GM04504 (cell line): ENCODE measurements at places on chromosomes 3 and 15.

GRCh38 chr15:40584191-40584590, 9.9 kb upstream of the KNL1 start:
- DNase-seq: no peak

GRCh38 chr15:91944331-91944730, 90.8 kb downstream of the SLCO3A1 start:
- no peak for DNase-seq

GRCh38 chr3:52472239-52473000, 17.0 kb downstream of the NISCH start:
- no peak for DNase-seq

- DNase-seq: no peak
These were observed 100.6 kb upstream of the IGF1R start for GRCh38 chr15:98547741-98548138.

DNA sequence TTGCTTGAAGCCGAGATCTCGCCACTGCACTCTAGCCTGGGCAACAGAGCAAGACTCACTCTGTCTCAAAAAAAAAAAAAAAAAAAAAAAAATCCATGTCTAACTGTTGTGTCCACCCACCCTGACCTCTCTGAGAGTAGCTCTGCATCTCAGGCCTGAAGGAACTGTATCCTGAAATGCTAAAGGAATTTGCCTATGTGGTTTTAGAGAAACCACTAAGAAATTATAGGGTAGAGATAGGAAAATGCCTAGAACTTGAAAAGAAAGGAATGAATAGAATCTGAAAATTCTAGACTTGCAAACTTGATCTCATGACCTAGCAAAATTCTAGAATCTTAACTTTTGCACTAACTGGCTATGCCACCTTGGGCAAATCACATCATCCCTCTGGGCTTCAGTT, 217.5 kb upstream of the ROPN1 start:
- no peak for DNase-seq

DNA sequence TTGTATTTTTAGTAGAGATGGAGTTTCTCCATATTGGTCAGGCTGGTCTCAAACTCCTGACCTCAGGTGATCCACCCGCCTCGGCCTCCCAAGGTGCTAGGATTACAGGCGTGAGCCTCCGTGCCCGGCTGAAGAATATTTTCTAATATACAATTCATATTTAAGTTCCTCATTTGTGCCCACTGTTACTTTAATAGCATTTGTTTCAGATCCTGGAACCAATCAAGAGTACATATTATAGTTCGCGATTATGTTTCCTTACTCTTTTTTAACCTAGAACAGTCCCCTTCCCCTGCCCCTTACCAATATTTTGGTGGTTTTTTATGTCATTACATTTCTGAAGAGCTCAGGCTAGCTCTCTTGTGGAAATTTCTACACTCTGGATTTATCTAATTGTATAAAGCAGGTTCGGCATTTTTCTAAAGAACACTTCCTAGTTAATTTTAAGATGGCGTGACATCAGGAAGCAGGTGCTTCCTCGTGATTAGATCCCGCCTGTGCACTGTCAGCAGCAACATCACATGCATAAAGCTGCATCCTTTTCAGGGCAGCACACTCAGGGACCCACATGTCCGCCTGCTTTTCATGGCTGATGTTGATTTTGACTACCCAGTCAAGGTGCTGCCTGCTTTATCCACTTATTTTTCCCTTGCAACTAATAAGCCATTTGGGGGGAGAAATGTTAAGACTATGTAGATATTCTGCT, 88.7 kb upstream of the EPHB3 start:
- no peak for DNase-seq

- no peak for DNase-seq
These were observed 7.2 kb downstream of the CLCN2 start for GRCh38 chr3:184354121-184354728.

DNA sequence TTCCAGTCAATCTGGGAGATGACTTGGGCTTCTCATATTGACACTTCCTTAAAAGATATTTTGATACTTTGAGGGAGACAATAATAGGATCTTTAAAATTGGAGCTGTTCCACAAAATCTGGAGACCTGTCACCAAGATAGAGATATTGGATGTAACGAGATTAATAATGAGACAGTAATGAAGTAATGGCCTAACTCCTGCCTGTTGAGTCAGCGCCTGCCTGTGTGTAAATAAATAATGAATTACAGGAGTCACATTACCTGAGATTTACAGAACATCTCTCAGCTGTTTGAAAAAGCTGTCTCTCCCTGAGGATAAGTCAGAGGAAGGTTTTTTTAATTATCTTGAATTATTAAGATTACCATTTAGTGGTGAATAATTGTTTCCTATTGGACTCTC, 43.8 kb upstream of the MITF start:
- no peak for DNase-seq

- no peak for DNase-seq
These were observed 304.0 kb upstream of the TLE3 start for GRCh38 chr15:70401709-70402108.

- no peak for DNase-seq
These were observed 2.9 kb upstream of the IL17RC start for GRCh38 chr3:9914011-9914410.

GRCh38 chr3:122519693-122520092, 5.0 kb upstream of the KPNA1 start:
- no peak for DNase-seq

- DNase-seq: no peak
These were observed 93.7 kb downstream of the DLG1 start for GRCh38 chr3:197204736-197205135.

DNA sequence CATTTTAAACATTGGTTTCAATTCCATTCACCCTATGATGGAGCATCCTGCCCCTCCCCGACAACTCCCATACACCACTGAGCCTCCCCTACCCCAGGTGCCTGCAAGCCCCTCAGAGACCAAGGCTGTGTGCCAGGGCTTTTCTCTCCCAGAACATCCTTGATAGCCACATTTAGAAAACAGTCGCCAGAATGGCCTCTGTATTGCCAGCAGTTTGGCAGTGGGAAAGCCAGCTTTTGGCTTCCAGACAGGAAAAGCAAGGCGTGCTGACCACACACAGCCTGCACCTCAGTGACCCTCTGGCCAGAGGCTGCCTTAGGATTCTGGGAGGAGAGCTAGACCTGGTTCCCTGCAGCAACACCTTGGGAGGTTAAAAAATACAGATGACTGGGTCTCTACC, 18.2 kb upstream of the HRH1 start:
- DNase-seq: no peak

DNA sequence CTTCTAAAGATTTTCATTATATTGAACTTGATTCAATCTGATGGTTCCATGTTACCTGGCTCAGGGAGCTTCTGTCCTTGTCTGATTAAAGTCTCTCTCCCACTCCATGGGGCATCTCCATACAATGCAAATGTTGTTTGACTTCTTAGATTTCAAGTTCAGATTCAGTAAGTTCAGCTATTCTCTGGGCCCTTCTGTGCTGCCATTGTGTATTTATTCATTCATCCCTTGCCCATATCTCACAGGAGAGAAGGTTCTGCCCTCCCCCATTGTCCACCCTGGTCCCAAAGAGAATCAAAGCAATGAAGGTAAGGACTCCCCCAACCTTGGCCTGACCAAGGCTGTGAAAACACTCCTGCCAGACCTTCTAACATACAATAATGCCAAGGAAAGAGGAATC, 669.9 kb downstream of the MAGI1 start:
- DNase-seq: no peak

DNA sequence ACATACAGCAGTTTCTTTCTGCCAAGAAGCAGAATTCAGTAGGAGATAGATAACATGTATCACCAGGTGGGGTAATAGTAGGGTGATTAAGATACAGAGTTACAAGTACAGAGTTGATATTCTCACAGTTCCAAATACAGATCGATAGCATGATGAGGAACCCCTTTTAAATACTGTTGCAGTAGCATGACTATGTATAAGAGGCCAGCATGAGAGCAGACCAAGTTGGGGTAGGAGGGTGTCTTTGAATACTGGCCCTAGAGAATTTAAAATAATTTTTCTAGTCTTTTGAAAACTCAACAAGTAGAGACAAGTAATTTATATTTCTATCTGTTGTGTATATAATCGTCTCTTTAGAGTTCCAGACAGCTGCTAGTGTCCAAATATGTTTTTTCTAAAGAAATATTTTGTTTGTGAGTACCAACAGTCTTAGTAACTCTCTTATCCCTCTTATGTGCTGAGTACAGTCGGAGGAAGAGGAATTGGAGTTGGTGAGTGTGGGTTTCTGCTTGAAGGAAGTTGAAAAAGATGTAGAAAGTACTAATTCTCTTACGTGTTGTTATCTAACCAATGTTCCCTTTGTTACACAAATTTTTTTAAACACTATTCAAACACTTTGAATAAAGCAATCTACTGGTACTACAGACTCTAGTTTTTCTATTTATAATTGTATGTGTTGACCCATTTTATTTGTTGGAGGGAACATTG, 30.2 kb downstream of the LYSMD4 start:
- no peak for DNase-seq

DNA sequence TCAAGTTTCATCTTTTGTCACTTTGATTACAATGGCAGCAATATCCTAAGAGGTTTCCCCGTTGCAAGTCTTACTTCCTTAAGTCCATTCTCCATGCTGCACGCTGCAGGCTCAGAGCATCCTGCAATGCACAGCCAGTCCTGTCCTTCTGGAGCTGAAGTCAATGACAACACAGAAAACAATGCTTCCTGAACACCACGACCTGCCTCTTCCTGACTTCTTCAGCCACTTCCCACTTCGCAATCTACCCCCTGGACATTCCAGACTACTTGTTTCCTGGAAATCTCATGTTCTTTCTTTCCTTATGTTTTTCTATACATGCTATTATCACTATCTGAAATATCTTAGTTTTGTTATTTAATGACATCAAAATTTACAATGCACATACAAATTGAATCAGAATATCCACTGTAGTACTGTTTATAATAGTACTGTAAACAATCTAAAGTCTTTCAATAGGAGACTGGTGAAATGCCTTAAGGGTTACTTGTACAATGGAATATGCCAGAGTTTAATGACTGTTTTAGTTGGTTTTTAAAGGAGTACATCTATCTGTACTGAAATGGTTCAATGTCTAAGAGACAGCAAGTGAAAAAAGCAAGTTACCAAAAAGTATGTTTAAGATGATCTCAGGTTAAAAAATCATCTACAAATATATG, 113.7 kb upstream of the PRTG start:
- DNase-seq: no peak

DNA sequence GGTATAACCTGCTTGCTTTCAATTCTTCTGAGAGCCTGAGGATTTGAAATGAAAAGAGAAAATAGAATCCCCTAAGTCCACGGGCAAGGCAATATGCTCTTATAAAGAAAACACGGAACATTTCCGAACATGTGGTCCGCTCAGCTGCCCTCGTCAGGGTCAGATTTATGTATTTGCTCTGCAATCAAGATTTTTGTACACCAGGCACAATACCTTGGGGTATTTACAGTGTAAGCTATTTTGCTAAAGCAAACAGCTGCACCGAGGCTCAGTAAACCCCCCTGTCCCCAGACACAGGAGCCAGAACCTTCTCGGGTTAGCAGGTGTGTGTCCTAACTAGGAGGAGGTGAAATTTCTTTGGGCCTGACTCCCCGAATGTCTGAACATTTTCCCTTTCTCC, 155.8 kb upstream of the LRIG1 start:
- no peak for DNase-seq

- no peak for DNase-seq
These were observed 605.8 kb downstream of the EPHA3 start for GRCh38 chr3:89713196-89713595.

DNA sequence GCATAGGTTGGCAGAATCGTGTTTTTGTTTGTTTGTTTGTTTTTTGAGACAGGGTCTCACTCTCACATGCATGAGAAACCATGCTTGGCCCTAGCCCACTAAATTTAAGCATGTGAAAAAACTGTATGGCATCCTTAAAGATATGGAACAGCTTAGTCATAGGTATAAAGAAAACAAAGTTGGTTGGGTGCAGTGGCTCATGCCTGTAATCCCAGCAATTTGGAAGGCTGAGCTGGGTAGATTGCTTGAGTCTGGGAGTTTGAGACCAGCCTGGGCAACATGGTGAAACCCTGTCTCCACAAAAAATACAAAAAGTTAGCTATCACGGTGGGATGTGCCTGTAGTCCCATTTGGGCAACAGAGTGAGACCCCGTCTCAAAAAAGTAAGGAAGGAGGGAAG, 25.2 kb downstream of the EXD1 start:
- DNase-seq: no peak

GRCh38 chr3:81692766-81693165, 68.7 kb downstream of the GBE1 start:
- no peak for DNase-seq

DNA sequence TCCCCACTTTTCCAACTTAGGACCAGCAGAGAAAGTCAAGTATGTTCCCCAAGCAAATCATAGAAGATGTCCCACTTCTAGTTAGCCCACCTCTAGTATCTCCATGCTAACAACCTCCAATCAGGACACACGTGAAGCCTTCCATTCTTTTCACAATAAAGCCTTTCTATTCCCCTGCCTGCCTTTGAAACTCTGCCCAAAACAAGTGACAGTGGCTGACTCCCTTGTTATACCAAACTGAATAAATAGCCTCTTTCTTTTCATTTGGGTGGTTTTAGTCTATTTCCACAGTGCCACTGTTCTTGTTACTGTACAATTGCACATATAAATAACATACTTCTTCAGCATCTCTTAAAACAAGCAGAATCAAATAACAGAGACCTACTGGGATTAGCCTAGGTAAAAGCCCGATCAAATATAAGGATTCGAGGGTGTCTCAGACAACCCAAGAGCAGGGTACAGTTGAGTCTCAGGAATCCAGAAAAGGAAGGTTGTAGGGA, 118.0 kb upstream of the NPHP3 start:
- no peak for DNase-seq

DNA sequence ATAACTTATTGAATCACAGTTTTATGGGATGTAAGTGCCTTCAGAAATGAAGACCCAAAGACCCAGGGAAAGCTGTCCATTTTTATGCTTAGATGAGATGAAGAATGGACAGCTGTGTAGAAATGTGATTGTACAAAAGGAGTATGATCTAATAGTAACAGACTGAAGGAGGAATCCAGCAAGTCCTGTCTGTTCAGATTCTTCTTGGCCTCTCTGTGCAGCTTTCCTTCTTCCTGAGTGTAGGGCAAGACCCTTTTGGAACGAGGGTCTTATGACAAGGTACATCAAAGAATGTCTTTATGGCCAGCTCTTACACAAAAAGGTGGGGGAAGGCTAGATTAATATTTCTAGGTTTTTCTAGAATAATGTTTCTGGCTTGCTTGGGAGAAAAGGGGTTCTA, 1.4 kb upstream of the KIF23 start:
- no peak for DNase-seq

- DNase-seq: no peak
These were observed 47.1 kb downstream of the OIP5 start for GRCh38 chr15:41285285-41285684.

DNA sequence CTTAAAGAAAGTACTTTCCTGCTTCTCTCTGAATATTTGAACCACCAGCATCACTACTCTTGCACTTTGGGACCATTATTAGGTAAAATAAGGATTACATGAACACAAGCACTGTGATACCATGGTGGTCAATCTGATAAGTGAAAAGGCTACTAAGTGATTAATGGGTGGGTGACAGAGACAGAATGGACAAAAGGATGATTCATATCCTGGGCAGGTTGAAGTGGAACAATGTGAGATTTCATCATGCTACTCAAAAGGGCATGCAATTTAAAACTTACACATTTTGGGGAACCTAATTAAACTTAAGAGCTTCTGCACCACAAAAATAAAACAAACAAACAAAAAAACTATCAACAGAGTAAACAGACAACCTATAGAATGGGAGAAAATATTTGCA, 172.0 kb upstream of the CD96 start:
- no peak for DNase-seq

- DNase-seq: no peak
These were observed 71.4 kb downstream of the SCN5A start for GRCh38 chr3:38578081-38578475.
